ENCODE measurements at places on chromosomes 6 and 20.

GRCh38 chr6:44569931-44570385 is 182.5 kb downstream of the CDC5L start:
- DNase-seq: no peak

- DNase-seq: no peak
Measured at GRCh38 chr6:148195511-148195910, 147.1 kb upstream of the SASH1 start.

GRCh38 chr6:145189836-145190235 is 545.5 kb downstream of the EPM2A start:
- no peak for DNase-seq

DNA sequence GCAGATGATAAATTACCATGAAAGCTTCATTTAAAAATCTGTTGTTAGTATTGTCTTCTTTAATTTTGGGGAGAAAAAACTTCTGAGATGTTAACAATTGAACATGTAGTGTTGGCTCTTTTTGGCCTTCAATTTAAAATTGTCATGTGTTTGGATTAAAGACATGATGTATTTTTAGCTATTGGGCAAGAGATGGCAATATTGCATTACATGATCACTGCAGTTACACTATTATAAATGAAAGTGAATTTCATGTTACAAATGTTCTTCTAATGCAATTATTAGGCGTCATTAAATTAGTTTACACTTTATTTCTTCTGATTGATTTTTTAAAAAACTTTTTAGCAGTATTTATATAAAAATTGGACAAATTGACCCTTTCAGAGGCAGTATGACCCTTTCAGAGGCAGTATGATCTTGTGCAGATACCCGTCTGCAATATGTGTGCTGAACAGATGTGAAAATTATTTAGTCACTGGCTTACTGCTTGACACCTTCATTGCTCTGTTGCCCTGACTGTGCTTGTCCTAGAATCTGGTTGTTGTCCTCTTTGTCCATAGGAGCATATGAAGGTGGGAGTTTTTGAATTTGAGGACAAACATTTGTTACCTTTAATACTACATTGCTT is 25.8 kb downstream of the CDKAL1 start:
- no peak for DNase-seq

DNA sequence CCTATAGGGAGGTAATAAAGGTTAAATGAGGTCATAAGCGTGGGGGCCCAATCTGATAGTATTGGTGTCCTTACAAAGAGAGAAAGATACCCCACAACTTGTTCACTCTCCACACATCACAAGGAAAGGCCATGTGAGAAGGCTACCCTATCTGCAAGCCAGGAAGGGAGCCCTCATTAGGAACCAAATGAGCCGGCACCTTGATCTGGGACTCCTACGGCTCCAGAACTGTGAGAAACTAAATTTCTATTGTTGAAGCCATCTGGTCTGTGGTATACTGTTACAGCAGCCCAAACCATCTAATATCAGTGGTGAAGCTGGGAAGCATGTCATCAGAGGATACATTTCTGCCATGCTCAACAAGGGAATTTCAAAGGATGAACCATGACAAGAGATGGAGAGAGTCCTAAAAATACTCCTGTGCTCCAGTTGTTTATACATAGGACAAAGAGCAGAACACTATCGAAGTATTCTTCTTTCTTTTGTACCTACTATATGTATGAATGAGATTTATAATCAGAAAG is 10.4 kb downstream of the COX7A2 start:
- no peak for DNase-seq

DNA sequence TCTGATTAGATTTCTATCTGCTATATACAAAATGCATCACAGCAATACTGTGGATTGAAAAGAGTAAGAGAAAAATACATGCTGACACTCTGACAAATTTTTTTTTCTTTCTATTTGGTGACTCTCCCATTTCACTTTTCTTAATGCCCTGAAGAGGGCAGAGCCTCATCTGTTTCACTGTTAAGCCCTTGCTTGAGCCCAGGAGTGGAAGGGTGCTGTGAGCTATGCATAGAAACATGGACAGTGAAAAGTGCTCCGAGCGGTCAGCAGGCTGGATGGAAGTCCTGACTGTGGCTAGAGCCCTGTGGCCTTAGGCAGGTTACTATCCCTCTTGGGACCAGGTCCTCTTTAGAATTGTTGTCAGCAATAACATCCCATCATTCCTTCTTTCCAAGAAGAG is 17.4 kb upstream of the CSE1L start:
- DNase-seq: no peak

DNA sequence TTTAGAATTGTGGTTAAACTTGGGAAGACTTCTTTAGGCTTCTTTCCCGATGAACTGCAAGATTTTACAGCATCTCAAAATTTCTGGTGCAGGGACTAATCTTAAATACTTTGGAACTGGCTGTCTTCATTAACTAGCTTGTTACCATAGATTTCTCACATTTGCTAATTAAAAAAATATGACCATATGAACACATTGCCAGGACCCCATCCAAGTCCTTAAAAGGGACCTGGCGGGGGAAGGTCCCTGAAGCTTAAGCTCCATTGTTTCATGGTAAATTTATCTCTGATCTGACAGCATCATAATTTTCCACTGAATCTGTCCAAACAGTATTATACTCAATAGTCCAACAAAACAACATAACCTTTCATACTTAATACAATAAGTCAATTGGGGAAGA is 517.8 kb upstream of the FLRT3 start:
- no peak for DNase-seq

GRCh38 chr6:22673474-22673873 is 104.1 kb downstream of the HDGFL1 start:
- no peak for DNase-seq

DNA sequence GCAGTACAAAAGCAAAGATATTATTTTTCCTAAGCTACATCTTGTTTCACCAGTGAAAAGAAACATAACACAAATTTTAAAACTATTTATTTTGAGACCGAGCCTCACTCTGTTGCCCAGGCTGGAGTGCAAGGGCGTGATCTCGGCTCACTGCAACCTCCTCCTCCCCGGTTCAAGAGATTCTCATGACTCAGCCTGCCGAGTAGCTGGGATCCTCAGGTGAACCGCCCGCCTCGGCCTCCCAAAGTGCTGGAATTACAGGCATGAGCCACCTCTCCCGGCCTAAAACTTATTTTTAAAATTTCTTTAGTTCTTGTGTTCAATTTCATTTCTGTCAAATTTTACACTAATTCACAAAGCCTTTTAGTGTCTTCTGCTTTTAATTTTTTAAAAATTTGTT is 5.9 kb downstream of the SRSF12 start:
- no peak for DNase-seq

DNA sequence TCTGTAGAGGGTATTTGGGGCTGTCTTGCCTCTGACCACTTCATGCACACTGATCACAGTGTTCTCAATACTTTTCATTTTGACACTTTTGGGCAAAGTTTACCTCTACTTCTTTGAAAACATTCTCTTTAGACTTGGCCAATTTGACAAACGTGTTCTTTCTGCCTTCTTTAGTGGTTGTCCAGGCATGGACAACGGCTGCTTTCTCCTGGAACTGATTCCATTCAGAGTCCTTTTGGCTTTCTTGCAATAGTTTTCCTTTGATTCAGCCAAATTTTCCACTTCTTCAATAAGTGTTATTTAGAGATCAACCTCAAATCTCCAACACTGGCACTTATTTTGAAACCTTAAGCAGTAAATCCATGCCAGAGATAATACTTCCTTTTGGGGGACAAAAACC is 6.7 kb upstream of the CST9 start:
- DNase-seq: no peak

GRCh38 chr6:1872649-1873131 is 263.0 kb downstream of the FOXC1 start:
- DNase-seq: no peak

DNA sequence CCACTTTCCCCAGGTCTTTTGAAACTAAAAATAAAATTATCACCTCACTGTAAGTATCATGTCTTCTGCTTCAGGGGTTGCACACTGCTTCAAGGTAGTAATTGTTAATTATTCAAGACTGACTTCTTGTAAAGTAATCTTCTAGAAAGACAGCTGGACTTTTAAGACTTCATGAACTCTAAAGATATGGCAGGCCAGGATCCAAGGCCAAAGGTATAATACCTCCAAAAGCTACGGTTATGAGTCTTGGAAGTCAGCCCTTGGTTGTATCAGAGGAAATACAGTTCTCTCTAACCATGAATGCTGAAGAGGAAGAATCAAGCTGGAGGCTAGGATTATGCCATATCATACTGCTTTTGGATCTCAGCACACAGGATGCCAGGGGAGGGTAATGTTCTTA is 1346.8 kb upstream of the GJE1 start:
- DNase-seq: no peak

GRCh38 chr6:43014434-43014909 is 423 bp downstream of the KLHDC3 start:
- DNase-seq: no peak

DNA sequence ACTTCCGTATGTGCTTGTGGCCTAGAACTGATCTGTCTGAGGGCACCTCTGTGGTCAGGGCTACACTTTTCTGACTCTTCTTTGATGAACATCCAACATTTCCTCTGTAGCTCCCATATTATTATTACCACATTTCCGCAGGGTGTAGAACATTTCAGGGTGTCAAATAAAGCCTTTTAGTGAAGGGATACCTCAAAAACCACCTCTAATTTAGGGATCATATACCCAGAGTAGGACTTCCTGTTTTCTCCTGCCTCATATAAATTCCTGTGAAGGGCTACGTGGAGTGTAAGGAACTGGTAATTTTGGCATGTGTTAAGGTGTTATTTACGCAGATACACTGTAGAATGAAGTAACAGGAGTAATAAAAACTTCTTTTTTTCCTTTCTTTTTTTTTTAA is 5.5 kb upstream of the MUC22 start:
- DNase-seq: no peak

- DNase-seq: no peak
Measured at GRCh38 chr6:152048921-152049320, 241.4 kb downstream of the ESR1 start.

- DNase-seq: no peak
Measured at GRCh38 chr6:12328701-12329100, 38.5 kb downstream of the EDN1 start.

- no peak for DNase-seq
Measured at GRCh38 chr20:25089662-25090061, 7.7 kb upstream of the VSX1 start.

DNA sequence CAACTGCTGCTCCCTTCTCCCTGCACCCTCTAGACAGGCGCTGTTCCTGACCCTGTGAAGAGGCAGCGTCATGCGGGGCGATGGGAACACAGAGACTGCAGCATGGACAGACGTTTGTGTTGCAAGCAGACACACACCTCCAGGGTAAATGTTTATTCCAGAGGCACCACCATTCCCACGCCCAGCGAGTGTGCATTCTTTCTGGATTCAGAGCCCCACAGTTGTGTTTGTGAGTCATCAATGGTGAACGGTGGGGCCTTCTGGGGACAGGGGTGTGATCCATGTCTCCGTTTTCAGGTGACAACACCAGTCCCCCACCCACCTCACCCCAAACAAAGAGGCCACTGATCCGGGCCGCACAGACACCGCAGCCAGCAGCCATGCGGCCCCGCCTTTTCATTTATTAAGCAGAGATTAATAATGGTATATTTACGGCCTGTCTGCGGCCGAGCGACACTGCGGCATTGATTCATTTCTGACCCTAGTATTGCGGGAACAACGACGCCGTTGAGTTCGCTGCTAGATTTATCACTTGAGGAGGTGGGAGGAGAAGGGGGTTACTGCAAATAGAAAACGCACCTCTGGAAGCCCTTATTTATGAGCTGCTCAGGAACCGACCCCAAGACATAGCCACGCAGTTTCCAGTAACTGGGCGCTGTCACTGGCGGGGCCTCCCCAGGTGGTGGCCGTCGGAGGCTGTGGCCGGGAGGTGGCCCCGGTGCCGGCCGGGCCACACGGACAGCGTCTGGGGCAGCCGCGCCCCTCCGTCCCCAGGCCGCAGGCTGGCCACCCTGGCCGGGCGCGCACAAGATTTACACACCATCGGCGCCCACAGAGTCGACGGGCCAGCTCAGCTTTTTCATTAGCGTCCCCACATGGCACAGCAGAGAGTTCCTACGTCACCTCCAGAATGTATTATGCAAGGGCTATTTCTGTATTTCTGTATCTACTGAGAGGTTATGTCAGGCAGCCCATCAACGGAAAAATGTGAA is 367.6 kb downstream of the THBS2 start:
- no peak for DNase-seq

GRCh38 chr6:66930559-66931290 is 1223.7 kb upstream of the EYS start:
- DNase-seq: no peak

DNA sequence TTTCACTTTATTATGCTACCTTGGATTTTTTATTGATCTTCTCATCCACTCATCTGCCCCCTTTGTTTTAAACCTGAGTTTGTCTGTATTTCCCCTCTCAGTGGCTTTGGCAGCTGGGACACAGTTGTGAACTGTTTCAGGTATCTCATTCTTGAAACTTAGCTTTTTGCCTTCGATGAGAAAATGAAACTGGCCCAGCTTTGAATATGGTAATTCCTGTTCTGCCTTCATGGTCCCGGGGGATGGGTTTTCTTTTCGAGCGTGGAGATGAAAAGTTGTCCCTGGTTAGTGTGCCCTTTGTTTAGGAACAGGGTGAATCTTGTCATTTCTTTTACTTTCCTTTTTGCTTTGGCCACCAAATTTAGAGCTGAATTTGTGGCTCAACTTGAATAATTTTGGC is 25.6 kb downstream of the DHX35 start:
- no peak for DNase-seq

DNA sequence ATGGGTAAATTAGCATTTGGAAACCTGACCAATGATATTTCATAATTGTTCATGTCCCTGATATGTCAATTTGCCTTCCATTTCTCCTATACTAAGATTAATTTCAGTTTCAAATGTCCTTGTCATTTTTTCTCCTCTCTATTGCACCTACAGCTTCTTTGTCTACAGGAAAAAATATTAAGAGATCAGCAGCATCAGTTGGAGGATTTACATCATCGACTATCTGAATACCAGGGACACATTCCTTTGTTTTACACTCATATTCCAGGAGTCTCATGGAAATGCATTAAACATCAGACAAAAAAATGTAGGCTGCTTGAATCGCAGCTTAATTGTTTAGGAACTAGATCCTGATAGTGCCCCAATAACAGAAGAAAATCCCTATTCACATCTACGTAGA is 188.2 kb downstream of the PRKN start:
- no peak for DNase-seq

- DNase-seq: no peak
Measured at GRCh38 chr6:132960720-132961119, 146.4 kb downstream of the RPS12 start.

DNA sequence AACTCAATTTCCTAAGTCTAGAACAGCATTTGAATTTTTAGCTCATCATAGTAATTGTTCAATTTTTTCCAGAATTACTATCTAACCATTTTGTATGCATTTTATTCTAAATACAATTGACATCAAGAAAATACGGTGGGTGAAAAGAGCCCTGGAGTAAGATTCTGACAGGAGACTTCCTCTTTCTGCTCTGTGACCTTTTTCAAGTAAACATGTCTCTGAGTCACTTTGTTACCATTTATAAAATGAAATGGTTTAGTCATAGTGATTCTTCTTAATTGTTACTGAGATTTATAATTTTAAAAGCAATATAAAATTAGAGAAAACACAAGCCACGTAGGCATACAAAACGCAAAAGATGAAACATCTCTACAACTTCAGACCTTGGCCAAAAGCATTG is 80.2 kb downstream of the PLCB1 start:
- no peak for DNase-seq

Data from activated CD8-positive, alpha-beta memory T cell treated with anti-CD3 and anti-CD28 coated beads for 4 hours (primary cell).